ENCODE measurements at places on chromosomes 3 and 15. TPM values are rescaled to one million over a fixed set of nuclear protein-coding genes. Genes with fewer than 3 reads are reported as not detected.

HHLA2 gene
- not detected for total RNA-seq

SPESP1 gene
- 4.6 TPM for total RNA-seq

PRR20G gene
- total RNA-seq = not detected

DAZL gene
- total RNA-seq = not detected

ASB7 gene
- total RNA-seq = 15.7 TPM

CCR1 gene
- total RNA-seq = 1.3 TPM

PARP15 gene
- 0.26 TPM for total RNA-seq

NME9 gene
- total RNA-seq = not detected

HGD gene
- under 0.01 TPM for total RNA-seq

TP63 gene
- not detected for total RNA-seq

C2CD4A gene
- not detected for total RNA-seq

CIDEC gene
- total RNA-seq = not detected

IQCH gene
- 5.0 TPM for total RNA-seq

VPS39 gene
- 55.5 TPM for total RNA-seq

VPS13C gene
- 77.3 TPM for total RNA-seq

KBTBD13 gene
- not detected for total RNA-seq

SLC24A5 gene
- total RNA-seq = not detected

GABRR3 gene
- total RNA-seq = not detected

WDR93 gene
- total RNA-seq = 0.17 TPM

GSK3B gene
- 37.5 TPM for total RNA-seq

ADAMTS7 gene
- total RNA-seq = 5.1 TPM

ANKRD63 gene
- not detected for total RNA-seq

GOLGA6A gene
- not detected for total RNA-seq

TEX55 gene
- not detected for total RNA-seq

CEP152 gene
- total RNA-seq = 7.8 TPM
